Stimulated activated CD4-positive, alpha-beta T cell treated with anti-CD3 and anti-CD28 coated beads, Interleukin-4, amount 100 ng/mL, for 4 hours (primary cell): ENCODE measurements at places on chromosomes 11 and 22.
A peak's percentile ranks its signal among the peaks of the same experiment; 100 is the strongest.

DNA sequence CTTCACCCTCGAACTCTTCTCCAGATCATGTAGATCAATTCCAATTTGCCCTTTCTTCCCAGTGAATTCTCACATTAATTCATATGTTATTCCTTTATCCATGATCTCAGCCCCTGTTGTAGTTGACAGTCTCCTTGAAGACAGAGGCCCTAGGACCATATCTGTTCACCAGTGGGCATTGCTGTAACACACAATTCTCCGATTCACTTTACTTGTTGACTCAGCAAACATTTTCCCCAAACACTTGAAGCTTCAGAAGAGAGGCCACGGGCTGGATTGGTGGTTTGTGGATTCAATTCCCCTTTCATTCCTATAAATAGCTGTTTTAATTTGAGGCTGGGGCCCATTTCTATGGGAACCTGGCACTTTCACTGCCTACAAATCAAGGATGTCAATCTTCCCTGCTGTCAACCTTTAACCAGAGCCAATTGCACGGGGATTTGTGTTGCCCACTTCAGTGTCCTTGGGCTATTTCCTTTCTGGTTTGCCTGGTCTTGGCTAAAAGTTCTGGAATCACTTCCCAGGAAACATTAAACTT is 393.0 kb upstream of the KIRREL3 start:
- DNase-seq = no peak

GRCh38 chr11:29458252-29458651 is 558.6 kb downstream of the KCNA4 start:
- DNase-seq = no peak

GRCh38 chr11:14969901-14970323 is 2.2 kb downstream of the CALCA start:
- peak; percentile 23 for DNase-seq

- DNase-seq = no peak
Observed at GRCh38 chr11:36487619-36488018, 22.5 kb downstream of the TRAF6 start.

GRCh38 chr22:45502215-45503049 is at the start of gene FBLN1:
TSS of gene FBLN1 (plus strand) at chr22:45502883. CDS start at chr22:45502986, 103 bp downstream.
- DNase-seq = no peak

DNA sequence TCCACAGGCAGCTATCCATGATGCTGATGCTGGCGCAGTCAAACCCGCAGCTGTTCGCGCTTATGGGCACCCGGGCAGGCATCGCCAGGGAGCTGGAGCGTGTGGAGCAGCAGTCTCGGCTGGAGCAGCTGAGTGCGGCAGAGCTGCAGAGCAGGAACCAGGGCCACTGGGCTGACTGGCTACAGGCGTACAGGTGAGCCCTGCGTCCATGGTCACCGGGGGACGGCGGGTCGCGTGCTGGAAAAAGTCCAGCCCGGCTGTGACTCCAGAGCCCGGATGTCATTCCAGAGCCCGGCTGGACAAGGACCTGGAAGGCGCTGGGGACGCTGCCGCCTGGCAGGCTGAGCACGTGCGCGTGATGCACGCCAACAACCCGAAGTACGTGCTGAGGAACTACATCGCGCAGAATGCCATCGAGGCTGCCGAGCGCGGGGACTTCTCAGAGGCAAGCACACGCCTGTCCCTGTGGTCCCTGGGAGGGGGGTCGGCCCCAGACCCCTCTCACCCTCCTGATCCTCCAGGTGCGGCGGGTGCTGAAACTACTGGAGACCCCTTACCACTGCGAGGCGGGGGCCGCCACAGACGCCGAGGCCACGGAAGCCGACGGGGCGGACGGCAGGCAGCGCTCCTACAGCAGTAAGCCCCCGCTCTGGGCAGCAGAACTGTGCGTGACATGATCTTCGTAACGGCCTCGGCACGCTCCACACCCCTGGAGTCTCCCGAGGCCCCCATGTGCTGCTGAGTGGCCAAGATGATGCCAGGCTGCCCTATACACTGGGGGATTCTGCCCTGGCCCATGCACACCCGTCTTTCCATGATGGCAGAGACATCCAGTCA is 16.1 kb downstream of the SELENOO start:
- no peak for DNase-seq

DNA sequence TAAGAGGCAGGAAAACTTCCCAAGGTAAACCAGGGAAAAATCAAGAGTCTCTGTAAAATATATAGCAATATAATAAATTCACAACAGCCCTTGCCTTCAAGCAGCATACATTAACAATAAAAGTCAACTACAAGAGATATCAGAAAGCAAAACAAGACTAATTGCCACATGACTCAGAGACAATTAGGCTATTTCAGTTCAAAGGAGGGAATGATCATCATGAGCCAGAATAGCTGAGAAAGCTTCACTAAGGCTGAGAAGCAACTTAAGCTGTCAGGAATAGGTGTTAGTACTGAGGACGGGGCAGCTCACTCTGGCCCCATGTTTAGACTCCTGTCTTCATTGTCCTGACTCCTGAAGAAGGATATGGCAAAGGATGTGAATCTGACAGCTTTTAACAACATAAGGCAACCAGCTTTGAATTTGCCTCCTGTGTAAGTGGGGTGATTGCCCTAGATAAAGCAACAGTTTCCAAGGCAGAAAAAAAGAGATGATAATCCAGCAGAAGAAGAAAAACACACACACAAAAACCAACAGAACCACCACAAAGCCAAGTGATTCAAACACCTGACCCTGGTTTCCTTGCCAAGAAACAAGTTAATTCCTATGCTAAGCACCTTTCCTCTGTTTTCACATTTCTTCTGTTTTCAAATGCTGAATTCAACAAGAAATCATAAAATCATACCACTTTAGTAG is 60.8 kb downstream of the SIK3 start:
- no peak for DNase-seq

DNA sequence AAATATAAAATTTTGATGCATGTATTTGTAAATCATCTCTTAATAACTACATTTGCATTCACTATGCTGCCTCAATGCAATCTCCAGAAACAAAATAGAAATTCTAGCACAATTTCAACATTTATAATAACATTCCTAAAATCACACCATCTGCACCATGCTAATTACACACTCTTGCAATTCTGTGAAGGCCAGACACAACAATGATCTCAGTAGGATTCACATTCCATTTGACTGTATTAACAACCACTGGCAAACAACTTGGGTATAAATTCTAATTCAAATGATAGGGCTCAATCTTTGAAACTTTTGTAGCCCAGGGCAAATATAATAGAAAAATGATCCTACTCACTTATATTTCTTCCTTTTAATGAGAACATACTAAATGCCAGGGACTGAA is 25.9 kb downstream of the RAB6A start:
- no peak for DNase-seq

GRCh38 chr11:127862406-127862805 is 725.0 kb downstream of the ETS1 start:
- no peak for DNase-seq

GRCh38 chr11:17724020-17724908 is 4.9 kb downstream of the MYOD1 start:
- no peak for DNase-seq

DNA sequence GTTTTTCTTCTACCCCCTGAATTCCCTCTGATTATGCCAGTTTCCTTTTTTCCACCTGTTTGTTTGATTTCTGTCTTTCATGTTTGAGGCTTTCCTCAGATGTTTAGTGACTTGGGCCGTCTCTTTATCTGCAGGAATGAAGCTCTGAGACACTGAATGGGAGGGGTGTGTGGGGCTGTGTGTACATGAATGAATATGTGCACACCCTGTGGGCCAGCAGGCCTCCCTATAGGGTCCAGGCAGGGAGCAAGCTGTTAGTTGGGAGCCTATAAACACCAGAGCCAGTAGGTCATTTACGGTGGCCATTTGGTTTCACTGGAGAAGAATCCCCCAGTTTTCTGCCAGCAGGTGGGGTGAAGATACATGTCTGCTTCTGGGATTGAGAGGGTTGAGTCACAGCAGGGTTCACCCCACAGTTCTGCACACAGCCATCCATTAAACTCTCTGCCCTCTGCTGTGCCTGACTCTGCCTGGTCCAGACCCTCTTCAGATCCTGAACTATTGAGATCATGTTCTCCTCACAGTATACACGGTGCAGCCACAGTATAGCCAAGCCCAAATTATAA is 34.8 kb downstream of the BARX2 start:
- DNase-seq = no peak

DNA sequence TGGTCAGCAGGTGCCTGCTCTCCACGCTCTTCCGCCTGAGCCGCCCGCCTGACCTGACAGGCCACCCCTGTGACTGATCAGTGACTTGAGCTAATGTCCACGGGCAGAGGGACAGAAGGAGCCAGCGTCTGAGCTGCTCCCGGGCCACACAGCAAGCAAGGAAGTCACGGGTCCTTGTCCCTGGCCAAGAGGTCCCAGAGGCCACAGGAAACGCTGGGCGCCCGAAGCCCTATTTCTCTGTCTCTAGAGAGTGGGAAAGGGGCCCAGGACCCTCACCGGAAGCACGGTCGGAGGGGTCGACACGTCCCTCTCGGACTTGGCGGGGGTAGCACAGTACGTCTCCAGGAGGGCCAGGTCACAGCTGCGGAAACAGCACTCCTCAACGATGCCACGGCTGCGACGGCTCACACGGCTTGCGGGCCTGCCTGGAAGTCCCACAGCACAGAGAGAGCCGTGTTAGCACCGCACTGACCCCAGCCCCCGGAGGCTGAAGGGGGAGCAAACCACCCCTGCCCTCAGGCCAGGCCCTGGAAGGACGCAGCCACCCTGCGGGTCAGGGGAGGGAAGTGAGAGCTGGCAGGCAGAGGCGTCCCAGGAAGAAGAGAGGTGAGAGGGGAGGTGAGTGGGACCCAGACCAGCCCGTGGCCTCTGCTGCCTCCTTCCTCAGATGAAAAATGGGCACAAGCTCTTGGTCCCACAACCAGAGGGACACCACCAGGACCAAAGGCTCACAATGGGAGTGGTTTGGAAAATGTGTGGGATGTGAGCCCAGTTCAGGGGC is 5.8 kb downstream of the IGF2 start:
- DNase-seq = no peak

DNA sequence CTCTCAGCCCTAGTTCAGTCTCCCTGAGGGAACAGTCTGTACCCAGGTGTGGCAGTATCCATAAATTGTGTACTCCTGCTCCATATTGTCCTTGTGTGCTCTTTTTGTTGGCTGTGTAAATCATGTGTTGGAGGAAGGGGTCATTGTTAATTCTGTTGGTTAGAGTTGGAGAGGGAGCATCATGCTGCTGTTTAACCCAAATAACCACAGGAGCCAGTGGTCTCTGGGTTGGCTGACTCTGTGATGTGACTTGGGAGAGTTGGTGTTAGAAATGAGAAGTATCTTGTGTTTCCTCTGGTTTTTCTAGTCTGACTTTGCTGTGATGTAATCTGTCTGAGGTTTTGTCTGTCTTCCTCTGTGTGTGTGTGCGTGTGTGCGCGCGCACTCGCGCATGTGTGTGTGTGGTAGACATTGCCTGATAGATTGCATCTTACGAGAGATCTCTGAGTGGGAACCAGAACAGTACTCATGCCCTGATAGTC is 30.5 kb downstream of the CTNND1 start:
- DNase-seq = peak; percentile 85

DNA sequence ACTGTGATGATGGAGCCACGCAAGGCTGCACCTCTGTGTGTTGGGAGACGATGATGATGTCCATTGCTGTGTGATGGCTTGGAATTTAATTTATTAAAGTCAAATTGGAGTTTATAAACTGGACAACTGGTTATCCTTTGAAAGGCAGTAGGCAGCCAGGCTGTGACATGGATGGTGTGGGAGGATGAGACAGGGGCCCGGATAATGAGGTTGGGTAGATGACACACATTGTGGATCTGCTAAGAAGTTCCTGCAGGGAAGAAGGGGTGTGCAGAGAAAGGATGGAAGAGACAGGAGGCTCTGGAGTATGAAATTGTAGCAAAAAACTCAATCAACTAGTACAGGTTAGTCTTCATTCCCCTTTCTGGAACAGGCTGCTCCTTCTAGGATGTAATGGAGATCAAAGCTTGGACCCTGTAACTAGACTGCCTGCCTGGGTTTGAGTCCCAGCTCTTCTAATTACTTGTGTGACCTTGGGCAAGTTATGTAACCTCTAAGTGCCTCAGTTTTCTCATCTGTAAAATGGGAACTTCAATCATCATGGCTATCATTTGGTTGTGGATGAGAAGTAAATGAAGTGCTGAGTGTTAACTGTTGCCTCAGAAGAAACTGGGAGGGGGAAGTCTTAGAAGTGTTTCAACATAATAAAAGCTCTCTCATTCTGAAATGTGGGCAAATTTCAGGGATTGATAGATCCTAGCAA is 4.2 kb upstream of the HINFP start:
- no peak for DNase-seq

- DNase-seq = no peak
Observed at GRCh38 chr11:12287009-12287373, 90.4 kb upstream of the PARVA start.

- DNase-seq = no peak
Observed at GRCh38 chr11:60469723-60470122, 14.1 kb downstream of the MS4A1 start.

DNA sequence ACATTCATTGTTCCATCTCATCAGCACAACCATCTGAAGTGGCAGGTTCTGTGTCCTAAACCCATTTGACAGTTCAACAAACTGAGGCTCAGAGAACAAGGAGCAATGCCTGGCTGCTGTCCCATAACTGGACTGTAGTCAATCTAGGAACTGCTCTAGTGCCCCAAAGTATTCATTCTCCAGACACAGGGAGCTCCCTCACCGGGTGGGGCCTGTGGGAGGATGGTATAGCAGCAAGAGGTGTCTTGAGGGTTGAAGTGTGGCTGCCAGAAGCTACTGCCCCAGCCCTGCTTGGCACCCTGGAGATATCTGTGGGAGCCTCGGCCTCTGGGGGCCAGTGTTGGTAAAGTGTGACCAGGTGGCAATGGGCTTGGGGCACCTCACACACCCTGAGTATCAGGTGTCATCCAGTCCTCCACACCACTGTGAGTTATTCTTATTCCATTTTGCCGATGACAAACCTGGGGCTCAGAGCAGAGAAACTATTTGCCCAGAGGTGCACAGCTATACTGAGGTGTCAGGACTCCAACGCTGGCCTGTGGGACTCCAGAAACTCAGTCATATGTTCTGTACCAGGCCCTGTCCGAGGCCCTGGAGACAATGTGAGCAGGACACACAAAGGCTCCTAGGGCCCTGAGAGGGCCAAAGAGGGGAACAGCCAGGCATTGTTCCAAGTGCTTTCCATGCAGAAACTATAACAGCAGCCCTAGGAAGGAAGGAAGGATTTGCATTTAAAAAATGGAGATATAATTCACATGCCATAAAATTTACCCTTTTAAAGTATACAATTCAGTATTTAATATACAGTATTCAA is 46.0 kb upstream of the KLHL35 start:
- DNase-seq = no peak

GRCh38 chr11:134338068-134338467 is 6.3 kb downstream of the GLB1L2 start:
- no peak for DNase-seq
